ENCODE measurements at places on chromosomes 12 and 14.

DNA sequence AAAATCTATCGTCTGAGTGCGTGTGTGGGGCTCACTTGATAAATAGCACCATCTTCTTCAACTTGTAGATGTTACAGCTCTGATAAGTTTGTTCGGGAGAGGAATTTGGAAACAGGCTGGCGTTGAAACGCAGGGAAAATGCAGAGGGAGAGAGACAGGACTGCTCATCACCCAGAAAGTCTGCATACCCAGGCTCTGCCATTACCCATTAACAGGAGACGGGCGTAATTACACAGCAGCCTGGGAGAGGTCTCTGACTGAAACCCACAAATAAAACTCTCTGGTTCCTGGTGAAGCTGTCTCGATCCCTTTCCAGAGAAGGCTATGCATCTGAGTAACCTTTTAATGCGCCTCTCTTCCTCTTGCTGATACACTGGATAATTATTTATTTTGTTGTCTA is 547.3 kb downstream of the BCL11B start:
- no peak for DNase-seq

DNA sequence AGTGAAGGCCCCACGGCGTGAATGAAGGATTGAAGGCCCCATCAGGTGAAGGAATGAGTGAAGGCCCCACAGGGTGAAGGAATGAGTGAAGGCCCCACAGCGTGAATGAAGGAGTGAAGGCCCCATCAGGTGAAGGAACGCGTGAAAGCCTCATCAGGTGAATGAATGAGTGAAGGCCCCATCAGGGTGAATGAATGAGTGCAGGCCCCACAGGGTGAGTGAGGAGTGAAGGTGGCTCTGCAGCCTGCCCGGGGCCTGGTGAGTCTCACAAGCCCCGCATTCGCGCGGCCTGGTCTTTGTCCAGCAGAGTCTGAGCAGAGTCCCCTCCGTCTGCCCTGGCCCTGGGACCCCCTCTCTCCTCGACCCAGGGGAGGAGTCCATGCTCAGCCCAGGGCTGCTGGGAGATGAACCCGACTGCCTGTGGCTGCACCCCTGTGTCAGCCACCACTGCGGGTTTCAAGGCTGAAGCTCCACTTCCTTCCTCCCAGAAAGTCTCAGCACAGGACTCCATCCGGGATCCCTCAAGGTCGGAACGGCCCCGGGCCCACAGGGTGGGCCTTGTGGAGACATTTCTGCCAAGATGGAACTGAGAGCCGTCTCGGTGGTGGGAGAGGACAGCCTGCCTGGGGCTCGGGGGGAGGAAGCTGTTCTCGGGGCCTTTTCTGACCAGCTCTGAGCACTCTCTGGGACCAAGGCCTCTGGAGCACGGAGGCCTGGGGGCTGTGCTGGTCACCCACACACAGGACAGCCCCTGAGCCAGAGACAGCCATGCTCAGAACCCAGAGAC is 37.4 kb upstream of the TMEM179 start:
- DNase-seq, result no peak

DNA sequence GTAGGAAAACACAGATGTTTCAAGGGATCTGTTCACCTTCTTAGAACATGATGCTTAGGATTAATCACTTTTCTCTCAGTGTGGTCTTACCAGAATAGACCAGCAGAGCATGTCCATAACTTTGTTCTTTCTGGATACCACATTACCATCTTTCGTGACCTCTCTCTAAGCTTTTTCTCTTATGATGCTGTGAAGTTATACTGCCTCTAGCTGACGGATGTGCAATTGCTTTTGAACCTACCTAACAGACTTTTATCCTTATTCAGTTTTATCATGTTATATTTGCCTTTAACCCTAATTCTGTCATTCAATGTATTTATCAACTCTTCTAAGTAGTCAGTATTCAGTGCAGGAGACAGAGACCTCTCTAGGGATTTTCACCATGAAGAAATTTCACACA is 246.7 kb downstream of the DACT1 start:
- no peak for DNase-seq

- DNase-seq, result no peak
Observed at GRCh38 chr12:92145481-92145730, 240 bp downstream of the BTG1 start.

Data from NCI-H526 (cell line).